ENCODE measurements at places on chromosomes 11 and 22.

DNA sequence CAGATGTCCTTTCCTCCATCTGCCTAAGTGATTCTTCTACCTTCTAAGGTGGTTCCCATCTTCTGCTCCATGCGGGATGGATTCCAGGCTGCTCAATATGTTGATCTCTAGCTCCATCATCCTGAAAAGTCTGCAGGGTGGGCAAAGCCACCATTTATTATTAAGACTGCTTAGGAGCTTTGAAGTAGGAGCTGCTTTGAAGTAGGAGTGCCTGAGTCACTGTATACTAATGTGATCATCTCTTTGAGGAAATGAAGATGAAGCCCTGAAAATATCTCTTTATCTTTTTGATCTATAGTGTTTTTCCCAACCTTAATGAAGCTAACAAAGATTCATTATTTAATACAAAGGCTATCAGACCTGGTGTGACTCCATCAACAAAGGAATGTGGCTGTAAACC lies 13.1 kb downstream of the HEPHL1 start:
- no peak for DNase-seq

DNA sequence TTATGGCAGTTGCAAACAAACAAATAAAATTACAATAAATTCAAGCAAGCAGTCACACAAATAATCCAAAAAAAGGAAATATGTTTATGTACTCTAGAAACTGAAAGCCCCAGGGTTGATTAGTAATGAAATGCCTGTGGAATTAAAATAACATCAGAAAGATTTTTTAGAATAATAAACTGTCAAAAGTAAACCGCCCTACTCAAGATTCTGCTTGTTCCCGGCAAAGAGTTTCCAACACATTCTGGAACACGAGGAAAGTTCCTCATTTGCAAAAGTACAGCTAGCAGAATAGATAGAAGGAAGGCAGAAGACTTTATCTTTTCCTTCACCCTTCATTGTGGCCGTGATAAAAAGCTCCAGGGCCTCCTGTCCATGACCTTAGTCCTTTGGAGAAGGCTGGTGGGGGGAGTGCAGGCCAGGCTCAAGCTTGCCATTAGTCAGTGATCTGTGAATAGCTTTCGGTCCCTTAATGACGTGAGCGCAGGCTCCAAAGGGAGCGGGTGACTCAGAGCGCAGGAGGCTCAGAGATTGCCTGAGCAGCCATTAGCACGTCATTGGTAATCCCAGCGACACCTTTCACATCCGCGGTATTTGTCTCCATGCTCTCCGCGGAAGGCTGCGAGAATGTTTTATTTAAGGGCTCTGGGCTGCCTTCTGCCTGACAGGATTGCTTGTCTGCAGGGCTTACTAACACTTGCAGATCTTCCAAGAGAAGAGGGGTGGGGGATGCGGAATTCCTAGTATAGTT lies 458.3 kb downstream of the METTL15 start:
- no peak for DNase-seq

- no peak for DNase-seq
These were observed 16.2 kb upstream of the CASTOR1 start for GRCh38 chr22:30305519-30305905.

DNA sequence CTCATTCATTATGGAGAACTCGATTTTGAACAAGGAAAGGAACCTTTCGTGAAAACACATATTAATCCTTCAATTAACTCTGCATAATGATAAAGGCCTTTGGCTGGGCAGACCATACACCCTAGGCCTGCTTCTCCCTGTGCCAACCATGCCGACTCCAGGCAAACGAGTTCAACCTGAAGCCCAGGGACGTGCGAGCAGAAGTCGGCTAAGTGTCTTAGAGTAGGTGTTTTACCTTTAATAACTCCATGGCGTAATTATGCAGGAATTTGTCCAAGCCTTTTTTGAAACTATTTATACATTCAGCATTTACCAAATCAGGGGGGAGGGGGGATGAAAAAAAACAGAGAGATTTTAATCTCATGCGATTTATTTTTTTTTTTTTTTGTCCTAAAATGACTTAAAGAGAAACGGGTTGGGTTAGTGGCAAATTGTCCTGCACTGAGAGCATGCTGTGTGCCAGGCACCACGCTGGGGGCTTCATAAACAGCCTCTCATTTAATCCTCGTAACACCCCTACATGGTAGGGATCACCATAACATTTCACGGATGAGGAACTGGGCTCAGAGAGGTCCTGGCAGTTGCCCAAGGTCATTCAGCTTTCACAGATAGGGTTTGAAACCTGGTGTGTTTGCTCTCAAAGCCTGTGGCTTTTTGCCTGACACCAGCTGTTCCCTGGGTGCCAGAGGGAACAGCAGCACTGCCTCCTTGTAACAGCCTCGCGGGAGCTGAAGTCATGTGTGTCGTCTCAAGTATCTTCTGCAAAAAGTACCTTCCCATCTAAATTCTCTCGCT lies 423.9 kb downstream of the MN1 start:
- DNase-seq = no peak

DNA sequence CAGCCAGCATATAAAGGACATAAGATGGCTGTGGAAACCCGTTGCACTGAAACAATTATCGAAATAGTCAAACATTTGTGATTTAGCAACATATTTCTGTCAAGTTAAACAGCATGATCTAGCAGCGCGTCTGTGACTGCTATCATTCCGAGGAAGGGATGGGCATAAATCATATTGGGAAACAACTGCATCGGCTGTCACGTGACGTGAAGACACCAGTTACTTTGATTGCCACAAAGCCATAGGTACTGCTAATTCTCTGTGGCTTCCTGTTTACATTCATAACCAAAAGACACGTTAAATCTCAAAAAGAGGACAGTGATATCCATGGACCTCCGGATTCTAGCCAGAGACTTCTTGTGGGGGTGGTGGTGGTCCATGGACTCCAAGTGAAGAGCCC lies 87.8 kb downstream of the CACNA1I start:
- DNase-seq = no peak

DNA sequence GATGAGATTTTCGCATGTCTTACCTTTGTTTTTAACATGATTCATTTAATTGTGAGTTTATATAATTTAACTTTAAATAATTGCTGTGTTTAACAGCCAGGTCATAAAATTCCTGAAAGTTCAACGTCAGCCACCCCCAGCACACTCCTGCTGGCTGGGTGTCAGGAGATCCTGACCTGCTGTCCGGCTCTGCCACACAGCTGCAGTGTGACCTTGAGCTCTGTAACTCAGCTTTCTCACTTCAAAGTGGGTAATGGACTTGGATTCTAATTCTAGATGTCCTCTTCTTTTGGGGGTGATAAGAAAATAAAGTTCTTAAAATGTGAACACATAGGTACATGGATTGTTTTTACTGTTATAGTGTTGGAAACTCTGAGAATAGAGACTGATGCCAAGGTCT lies 10.9 kb downstream of the VPS26B start:
- no peak for DNase-seq

- DNase-seq = no peak
These were observed 152.7 kb downstream of the ADAMTS15 start for GRCh38 chr11:130601141-130601540.

- peak; percentile 4 for DNase-seq
These were observed 2.6 kb downstream of the C11orf21 start for GRCh38 chr11:2298795-2299761.

GRCh38 chr11:35794333-35794732 lies 131.8 kb downstream of the TRIM44 start:
- DNase-seq = no peak

DNA sequence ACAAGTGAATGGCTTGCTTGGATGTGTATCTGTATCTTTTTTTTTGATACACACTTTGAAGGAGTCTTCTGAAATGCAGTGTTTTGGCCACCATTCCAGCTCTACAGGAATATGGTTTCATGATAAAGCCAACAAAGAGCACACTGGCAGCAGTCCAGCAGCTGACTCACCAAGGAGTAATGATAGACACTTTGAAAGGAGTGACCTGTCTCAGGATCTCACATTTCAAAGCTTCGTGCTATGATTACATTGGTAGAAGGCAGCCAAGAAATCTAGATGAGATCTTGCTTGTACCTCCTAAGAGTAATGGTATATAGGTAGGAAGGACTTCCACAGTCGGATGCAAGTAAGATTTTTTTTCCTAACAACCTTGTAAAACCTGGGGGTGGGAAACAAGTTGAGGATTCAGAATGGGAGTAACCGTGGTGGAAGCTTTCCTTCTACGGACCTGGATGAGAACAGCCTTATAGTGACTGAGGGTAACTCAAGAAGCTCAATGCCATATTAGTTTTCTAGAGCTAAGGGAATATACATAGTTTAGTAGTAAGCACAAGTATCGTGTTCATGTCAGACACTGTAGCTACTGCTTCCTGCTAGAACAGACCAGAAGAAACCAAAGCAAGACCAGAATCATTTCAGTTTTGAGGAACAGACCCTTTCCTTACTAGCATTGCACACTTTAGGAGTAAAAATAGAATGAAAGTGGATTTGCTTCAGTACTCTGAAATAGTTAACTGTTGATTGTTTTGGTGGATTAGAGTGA lies 25.0 kb downstream of the MTMR3 start:
- peak; percentile 78 for DNase-seq

DNA sequence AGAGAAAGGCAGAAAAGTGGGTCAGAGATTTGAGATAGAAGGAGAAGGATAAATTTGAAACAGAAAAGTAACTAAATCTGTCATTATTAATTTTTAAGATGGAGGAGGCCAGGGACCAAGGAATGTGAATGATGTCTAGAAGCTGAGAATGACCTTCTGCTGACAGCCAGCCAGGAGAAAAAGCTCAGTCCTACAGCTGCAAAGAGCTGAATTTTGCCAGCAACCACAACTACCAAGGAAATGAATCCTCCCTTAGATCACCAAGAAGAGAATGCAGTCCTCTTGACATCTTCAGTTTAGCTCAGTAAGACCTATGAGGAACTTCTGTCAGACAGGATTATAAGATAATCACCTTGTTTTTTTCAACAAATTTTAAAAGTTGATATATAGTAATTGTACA lies 538.2 kb downstream of the LRRC4C start:
- no peak for DNase-seq

GRCh38 chr22:36293606-36294292 lies 40.8 kb downstream of the APOL1 start:
- DNase-seq = no peak

DNA sequence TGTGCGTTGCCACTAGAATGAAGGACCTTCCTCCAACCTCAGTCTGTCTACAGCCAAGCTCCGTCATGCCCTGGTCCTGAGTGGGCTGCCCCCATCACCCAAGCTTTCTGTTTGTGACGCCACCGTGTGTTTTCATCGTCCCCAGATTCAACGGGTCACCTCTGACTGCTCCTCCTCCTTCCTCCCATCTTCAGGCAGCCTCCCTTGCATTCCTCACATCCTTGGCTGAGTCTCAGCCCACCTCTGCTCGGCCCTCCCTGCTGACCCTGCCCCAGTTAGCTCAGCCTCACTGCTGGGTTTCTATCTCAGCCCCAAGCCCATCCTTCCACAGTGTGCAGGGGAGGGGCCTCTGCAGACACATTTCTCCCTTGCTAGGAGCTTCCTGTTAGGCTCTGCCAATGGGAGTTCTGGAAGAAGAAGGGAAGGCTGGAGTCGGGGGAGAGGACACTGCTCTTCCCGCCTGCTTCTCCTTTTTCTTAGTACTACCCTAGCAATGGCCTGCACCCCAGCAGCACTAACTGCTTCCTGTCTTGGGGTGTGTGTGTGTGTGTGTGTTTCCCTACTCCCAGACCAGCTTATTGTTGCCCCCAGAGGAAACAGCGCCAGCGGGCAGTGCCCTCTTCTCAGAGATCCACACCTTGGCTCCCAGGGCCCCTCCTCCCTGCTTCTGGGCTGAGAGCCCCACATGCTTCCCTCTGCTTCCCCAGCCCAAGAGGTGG lies 5.2 kb downstream of the IFT27 start:
- DNase-seq = no peak

DNA sequence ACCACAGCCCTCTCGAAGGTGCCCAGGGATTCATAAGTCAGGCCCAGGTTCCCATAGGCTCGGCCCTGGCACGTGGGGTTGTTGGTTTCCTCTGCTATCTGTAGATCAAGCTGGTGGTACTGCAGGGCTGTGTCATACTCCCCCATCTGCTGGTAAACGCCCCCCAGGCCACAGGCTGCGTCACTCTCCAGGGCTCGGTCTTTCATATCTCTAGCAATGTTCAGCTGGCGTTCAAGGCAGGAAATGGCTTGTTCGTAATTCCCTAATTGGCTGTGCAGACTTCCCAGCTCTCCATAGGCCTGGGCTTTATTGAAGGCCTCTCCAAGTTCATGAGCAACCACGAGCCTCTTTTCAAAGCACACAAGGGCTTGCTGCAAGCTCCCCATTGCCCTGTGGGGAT lies 186.4 kb upstream of the PITPNB start:
- no peak for DNase-seq

GRCh38 chr11:134856056-134856971 lies 444.3 kb upstream of the B3GAT1 start:
- no peak for DNase-seq

DNA sequence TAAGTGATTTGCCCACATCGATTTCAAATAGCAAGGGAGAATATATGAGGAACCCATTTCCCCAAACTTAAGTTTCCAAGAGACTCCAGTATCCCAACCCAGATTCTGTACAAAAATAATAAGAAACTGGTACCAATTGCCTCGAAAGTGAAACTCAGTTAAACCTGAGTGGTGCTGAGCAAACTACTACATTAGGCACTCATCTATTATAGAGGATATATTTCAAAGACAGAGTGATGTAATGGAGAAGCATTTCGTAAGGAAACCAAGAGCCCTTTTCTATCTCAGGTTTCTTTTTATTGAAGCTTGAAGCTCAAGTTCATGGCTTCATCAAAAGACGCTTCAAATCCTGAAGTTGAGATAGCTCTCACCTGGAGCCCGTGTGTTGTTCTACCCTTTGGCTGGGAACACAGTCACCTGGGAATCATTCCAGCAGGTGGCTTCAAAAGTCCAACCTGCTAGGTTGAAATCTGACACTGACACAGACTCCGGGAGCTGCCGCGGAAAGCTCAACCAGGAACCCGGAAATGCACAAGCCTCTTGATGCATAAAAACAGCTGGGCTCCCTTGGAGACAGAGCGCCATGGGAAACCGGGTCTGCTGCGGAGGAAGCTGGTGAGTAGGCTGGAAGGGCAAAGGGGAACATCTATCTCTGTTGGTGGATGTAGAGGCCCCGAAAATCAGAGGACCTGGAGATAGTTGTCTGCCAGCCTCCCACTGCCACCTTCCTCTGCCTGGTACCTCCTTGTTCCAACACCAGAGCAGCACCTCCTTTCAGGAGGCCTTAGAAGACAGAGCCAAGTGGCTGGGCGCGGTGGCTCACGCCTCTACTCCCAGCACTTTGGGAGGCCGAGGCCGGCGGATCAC lies at the start of gene C11orf52:
Gene C11orf52 (plus strand): TSS at position 524 of the 867 bp plus-strand sequence. CDS start 60 bp downstream, at position 584.
- no peak for DNase-seq

GRCh38 chr11:110123003-110123402 lies 29.8 kb downstream of the ZC3H12C start:
- no peak for DNase-seq
